ENCODE measurements at places on chromosomes 6 and 20.

DNA sequence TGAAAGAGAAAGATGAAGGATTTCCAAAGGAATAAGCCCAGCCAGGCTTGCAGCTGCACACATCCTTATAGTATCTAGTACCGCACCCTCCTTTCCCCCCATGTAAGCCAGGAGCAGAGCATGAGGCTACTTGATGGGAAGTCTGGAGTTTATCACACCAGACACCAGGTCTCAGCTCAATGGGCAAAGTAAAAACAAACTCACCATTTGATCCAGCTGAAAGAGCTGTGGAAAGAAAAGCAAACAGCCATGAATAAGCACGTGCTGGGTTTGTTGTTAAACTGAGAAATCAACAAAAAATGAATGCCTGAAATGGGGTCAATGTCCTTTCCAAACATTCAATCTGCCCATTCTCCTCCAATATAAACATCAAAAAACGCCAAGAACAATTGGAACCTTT is 50.6 kb upstream of the MAP7 start:
- no peak for DNase-seq

DNA sequence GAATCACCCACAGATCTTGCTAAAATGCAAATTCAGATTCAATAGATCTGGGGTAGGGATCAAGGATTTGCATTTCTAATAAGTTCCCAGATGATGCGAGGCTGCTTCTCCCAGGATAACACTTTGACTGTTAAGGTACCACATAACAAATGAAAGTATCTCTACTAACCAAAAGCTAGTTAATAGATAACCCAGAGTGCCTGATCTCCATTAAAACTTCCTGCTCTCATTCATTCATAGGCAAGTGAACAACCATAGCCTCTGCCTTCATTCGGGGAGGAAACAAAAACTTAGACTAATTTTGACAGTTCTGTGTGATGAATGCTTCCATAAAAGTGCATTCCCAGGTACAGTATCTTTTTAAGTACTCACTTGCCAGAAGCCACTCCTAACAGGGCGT is 265.6 kb upstream of the BTBD3 start:
- no peak for DNase-seq

GRCh38 chr6:116371120-116371917 is 572 bp downstream of the DSE start:
- DNase-seq = peak; percentile 89

GRCh38 chr6:138540468-138540867 is 41.2 kb upstream of the NHSL1 start:
- DNase-seq = no peak

DNA sequence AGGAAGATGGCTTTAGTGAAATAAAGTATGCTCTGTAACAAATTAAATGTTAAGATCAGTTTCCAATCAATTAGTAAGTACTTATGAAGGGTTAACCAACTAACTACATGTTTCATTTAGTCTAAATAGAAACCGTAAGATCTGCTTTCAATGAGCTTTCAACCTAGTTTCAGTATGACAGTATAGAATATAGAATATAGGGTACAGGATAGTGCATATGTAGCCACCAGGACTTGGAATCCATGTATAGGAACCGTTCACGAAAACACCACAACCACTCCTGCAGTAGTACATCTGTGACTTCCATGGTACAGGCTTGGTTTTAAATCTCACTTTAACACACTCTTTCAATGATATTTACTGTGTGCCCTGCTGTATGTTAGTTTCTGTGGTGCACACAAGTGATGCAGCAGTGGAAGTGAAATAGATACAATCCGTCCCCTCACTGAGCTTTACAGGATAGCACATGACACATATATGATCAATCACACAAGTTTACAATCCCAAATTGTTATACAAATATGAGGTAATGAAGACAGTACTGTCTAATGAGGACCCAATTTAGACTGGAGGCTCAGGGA is 479.7 kb upstream of the MARCKS start:
- no peak for DNase-seq

GRCh38 chr6:76351275-76351674 is 278.8 kb upstream of the IMPG1 start:
- DNase-seq = peak; percentile 10

- peak; percentile 37 for DNase-seq
These were observed 16.8 kb downstream of the TAF4 start for GRCh38 chr20:62048821-62049291.

GRCh38 chr6:85674604-85675003 is 31.9 kb upstream of the SYNCRIP start:
- DNase-seq = no peak

GRCh38 chr6:95408111-95408510 is 169.2 kb upstream of the MANEA start:
- DNase-seq = no peak

GRCh38 chr6:91534614-91535013 is 947.7 kb upstream of the MAP3K7 start:
- peak; percentile 3 for DNase-seq

DNA sequence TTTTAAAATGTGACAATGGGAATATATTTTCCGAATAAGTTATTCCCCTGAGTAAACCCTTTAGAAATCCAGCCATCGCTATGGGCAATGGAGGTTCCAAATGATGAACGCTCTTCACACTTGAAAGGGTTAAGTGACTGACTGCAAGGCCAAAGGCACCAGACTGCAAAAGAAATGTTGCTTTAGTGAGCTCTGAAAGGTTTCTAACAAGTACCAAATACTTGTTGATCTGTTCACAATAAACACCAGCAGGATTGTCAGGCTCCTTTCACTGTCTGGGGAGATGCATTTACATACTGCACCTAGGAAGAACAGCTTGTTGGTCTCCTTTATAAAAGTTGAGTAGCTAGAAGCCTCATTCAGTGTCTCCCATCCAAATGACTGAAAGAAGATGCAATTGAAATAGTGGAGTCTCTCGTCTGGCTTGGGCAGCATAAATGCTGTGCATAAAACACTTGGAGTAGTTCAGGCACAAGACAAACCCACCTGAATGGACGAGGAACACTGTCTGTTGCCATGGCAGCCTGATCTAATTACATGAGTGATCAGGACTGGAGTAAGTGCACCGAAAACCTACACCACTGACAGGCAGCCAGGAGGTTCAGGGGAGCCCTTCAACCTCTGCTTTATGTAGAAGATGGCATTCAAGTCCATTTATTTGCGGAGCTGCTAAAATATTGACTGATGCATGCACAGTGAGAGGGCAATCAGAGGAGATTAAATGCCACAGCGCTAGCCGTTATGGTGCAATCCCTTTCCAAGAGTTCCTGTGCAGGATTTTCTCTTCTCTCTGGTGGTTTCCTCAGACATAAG is 2.9 kb downstream of the ATXN1 start:
- DNase-seq = peak; percentile 32

- DNase-seq = no peak
These were observed 6.3 kb downstream of the SAMD5 start for GRCh38 chr6:147514831-147515230.

GRCh38 chr6:47248446-47248845 is 61.3 kb downstream of the TNFRSF21 start:
- DNase-seq = no peak

DNA sequence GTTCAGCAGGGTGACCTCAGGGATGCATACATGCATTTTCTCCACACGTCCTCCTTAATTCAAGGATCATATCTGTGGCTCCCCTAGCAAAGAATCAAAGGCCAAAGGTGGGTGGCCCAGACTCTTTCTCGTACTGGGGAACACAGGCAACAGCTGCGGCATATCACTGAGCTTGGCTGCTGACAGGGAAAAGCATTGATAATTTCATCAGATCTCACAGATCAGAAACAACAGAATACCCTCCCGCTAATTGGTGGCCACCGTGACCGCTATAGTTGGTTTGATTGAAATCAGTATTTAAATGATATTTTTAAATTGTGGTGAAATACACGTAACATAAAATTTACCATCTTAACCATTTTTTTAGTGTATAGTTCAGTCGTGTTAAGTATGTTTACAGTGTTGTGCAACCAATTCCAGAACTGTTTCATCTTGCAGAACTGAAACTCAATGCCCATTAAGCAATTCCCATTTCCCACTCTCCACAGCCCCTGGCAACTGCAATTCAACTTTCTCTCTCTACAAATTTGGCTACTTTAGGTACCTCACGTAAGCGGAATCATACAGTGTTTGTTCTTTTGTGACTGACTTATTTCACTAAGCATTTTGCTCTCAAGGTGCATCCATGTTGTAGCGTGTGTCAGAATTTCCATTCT is 74.7 kb upstream of the TMEM170B start:
- no peak for DNase-seq

DNA sequence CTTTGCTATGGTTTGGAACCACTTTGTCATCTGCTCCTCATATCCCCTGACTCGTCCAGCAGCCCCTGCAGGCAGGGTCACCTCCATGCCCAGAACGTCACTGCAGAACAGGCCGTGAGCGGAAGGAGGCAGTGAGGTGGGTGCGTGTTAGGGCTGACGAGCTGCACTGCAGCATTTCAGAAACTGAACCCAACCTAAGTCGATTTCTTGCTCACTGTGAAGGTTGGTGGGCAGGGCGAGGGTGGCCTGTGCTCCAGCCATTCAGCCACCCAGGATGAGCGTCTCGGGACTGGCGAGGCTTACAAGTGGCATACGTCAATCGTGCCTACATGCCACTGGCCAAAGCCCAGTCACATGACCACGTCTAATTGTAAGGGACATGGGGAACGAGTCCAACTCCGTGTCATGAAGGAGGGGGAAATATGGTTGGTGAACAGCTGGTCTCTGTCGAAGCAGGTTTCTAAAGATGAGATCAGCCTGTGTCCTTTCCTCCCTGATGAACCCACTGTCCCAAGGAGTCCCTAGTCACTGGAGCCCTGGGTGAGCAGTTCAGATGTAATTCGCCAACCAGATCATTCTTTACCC is 289.1 kb downstream of the TAF4 start:
- no peak for DNase-seq

DNA sequence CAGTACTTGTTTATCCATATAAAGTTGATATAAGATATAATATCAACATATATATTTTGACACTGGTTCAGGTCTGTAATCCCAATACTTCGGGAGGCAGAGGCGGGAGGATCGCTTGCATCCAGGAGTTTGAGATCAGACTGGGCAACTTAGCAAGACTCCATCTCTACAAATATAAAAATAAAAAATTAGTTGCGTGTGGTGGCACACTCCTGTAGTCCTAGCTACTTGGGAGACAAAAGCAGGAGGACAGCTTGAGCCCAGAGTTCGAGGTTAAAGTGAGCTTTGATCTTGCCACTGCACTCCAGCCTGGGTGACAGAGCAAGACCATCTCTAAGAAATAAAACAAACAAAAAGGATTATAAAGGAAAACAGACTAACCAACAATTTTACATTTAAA is 8.9 kb upstream of the KATNA1 start:
- DNase-seq = no peak

GRCh38 chr20:33521461-33521860 is 31.6 kb downstream of the CBFA2T2 start:
- no peak for DNase-seq

- DNase-seq = no peak
These were observed 20.4 kb downstream of the GTF2H5 start for GRCh38 chr6:158188591-158188990.

DNA sequence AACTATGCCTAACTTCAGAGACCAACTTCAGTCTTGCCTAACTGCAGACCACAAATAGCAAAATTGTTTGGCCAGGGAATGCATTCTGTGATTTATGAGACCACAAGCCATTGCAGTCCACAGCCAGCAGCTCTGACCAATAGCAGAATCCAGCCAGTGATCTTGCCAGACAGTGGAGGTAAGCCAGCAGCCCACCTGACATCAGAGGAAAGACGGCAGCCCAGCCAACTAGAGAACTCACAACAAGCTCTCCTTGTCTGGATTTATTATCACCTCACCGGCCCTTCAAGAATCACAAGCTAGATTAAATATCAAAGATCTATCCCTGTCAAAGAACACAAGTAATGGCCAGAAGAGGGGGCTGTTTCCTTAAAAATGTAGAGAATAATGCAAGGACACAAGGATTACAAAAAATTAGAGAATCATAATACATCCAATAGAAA is 66.5 kb upstream of the SLC35F1 start:
- peak; percentile 16 for DNase-seq

- DNase-seq = peak; percentile 88
These were observed 646 bp upstream of the CPNE5 start for GRCh38 chr6:36839749-36840431.

DNA sequence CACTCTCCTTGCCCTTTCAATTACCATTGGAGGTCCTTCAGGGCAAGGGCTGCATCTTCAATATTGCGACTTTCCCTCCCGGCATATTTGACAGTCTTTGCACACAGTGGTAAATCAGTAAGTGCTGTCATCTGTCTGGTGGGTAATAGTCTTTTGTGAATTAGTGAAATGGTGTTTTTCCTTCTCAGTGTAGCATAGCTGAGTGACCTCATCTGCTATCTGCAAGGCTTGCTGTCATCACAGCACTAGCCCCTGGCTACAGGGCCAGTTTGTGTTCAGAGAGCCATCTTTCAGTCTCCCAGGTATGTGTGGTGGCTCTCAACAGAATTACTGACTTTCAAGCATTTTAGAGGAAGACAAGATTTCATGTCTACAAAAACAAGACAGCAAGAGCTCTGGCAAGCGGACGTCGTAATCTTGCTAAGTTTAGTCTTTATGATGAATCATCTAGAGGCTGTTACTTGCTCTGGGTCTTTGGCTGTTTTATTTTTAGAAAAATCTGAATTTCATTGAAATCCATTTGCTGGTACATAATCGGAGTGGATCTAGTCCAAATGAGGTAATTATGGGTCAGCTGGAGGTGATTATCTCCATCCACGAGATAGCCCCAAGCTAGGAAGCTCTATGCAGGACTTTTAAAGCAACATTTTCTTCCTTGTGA is 528.9 kb downstream of the EPM2A start:
- DNase-seq = no peak

GRCh38 chr6:81298751-81299150 is 453.7 kb downstream of the TENT5A start:
- no peak for DNase-seq

DNA sequence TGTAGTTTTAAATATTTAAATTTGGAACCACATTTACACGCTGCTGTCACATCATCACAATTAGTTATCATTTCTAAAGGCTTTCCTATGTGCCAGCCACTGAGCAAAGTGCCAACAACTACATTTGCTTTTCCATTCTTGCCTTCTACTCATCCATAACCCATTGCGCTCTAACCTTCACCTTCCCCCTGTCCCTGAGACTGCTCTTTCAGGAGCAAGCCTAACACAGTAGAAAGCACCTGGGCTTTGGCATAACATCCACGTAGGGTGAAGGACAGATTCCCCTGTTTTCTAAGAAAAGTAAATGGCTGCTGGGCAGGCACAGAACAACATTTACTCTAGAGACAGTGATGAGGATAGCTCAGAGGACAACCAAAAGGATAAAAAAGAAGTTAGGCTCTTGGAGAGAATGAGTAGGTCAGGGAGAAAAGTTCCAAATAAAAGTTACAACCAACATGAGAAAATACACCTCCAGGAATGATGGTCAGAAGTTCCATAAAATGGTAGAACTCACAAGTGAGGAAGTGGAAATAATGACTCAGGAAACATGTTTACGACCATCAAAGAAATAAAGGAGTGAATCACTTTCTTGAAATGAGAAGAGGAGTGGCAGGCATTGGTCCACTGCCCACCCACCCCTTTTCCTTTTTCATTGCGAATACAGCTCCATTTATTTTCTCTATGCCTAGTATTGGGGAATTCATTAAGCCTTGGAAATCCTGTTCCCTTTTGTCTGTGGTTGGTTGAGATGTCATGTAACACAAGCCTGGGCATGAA is 77.2 kb downstream of the PFDN4 start:
- no peak for DNase-seq

All from H7 (cell line).